ENCODE measurements at places on chromosomes 7 and 10.

DNA sequence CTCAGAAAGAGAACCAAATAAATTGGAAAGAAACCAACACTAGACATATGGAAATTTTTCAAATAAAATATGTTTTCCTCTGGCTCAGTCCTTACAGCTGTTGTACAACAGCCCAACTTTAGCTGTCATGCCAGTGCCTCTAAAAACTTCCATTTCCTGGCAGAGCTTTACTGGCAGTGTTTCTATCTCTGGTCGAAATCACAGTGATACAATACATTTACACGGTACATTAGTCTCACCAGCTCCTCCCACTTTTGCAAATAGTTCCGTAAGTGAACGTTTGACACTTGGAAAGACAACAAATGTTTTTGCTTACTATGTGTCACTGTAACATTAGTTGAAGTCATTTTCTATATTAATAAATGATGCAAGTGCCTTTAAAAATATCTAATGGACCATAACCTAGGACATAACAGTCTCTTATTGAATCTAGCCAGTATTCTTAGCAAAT, 29.8 kb downstream of the BCAP29 start:
- DNase-seq, result no peak

GRCh38 chr7:4707980-4708411, 25.9 kb downstream of the FOXK1 start:
- no peak for DNase-seq

- DNase-seq, result no peak
These were observed 128.4 kb downstream of the NRBF2 start for GRCh38 chr10:63261496-63261895.

GRCh38 chr10:114282526-114282925, 43.5 kb downstream of the VWA2 start:
- DNase-seq, result no peak

DNA sequence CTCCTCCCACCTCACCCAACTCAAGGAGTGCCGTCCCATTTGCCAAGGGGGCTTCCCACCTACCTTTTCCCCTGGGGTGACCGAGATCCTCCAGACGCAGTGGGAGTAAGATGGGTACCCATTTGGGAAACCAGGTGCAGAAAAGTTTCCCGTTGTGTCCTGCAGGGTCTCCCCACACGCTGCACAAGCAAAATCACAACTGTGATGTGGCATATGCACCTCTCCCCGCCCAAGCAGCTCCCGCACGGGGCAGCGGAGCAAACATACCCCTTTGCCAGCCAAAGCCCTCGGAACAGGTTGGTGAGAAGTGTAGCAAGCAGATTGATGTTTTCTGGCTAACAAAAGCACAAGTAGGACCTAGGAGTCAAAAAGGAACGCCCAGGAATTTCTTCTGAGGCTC, 51.5 kb upstream of the OPALIN start:
- no peak for DNase-seq

DNA sequence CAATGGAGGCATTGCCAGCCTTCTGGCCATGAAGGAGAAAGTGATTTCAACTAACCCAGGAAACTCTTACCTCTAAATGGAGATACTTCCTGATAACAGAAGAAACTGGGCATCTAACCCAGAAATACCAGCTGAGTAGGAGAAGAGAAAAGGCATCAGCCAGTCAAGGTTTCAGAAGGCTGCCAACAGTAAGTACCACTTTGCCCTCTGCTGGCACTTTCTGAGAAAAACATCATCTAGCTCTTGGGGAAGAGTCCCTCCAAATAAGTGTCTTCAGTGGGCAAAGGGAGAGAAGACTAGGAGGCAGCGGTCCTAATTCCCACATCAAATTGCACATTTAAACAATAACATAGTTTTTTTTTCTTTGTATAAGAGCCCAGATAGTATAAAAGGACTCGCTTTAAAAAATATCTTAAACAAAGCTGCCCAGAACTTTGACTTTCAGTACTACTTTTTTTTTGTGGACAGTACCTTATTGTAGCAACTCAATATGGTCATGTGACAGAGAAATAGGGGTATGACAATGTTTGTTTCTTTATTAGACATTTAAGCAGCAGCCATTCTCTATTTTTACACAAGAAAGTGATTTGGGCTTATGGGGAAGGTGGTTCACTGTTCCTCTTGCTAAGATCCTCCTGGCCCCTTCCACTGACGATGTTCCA, 157.3 kb downstream of the CTTNBP2 start:
- DNase-seq, result no peak

- no peak for DNase-seq
These were observed 224.8 kb downstream of the BBS9 start for GRCh38 chr7:33354201-33354600.

- DNase-seq, result no peak
These were observed 12.1 kb downstream of the KBTBD2 start for GRCh38 chr7:32879460-32879859.

GRCh38 chr10:96984541-96985131, 152.5 kb downstream of the LCOR start:
- DNase-seq, result no peak

DNA sequence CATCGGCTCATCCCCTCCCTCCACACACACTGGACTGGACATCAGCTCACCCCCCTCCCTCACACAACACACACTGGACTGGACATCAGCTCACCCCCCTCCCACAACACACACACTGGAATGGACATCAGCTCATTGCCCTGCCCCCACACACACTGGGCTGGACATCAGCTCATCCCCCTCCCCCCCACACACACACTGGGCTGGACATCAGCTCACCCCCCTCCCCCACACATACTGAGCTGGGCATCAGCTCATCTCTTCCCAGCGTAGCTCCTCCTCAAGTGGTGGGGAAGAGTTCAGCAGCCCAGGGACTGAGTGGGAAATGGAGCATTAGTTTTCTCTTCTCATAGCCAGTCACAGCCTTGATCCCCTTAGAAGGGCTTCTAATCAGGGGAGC, 58.1 kb upstream of the WDR11 start:
- no peak for DNase-seq

GRCh38 chr10:124243702-124244121, 150.3 kb upstream of the CHST15 start:
- no peak for DNase-seq

- no peak for DNase-seq
These were observed 37.1 kb downstream of the TMEM229A start for GRCh38 chr7:123995617-123996326.

- no peak for DNase-seq
These were observed 1.6 kb upstream of the ARHGAP12 start for GRCh38 chr10:31930023-31930751.

- no peak for DNase-seq
These were observed 765 bp downstream of the WBP1L start for GRCh38 chr10:102744374-102745051.

DNA sequence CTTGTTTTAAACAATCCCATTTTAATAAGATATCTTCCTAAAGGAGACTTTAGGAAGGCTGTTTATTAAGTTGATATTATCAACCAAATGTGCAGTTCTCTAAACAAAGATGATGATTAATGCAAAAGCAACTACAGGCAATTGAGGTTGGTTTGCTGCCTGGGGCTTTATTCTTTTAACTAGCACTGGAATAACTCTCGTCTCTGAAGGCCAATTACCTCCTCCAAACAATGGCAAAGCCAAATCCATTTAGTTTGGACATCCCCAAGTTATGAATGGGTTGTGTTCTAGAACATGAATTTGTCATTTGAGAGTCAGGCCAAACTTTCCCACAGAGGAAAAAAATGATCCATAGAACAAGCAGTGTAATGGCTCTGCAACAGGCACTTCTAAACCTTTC, 114.1 kb downstream of the SLC16A9 start:
- no peak for DNase-seq

DNA sequence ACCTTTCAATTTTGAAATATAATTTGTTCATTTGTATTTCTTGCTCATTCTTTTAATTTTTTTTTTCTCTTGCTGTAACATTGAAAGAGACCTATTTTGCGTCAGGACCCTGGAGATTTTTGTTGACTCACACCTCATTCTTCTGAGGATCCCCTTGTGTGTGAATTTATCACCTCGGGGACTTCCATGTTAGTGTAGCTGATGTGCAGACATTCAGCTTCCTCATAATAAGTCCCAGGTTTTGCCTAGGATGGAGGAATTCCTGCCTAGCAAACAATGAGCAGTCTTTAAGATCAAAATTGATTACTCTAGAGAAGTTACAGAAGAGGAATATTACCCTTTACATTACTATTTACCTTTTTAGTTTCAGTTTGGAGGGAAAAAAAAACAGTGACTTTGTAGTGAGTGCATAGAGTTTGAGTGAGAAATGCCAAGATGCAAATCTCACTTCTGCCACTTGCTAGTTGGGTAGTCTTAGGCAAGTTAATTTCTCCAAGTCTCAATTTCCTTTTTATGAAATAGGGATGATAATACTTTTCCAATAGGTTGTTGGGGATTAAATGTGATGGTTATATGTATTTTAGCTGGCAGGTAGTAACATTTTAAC, 14.3 kb downstream of the TES start:
- DNase-seq, result no peak

DNA sequence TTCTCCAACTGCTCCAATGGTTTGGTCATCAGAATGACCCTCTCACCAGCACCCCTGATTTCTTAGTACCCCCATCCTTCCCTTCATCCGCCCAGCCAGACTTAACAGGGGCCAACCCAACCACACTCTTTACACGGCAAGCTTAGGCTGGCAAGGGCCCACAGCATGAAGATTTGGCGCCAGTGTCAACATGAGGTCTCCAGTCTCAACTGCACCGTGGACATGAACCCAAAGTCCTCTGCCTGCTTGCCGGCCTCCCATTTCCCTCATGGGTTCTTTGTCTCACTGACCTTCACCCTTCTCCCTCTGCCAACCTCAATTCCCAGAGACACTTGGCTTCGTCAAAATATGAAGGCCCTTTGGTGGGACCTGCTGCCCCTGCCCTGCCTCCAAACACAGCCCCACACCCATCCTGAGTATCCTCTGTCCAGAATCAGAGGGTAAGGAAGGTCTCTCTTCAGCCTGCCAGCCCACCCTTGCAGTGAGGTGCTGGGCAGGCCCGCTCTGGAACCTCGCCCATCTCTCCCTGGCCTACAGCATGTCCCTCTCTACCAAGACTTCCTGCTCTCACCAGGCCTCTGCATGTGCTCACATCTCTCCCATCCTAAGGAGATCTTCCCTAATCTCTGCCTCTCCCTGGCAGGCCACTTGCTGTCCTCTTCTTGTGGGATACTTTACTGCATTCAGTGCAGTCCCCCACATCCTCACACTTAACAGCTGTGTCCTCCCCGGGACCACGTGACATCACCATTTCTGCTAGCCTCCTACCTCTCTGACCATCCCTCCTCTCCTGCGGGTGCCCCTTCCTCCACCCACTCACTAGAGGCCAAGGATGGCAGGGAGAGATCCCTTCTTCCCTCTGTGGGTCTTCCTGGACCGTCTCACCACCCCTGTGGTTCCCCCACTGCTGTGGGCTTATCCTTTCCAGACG, 91.7 kb upstream of the ZMIZ1 start:
- DNase-seq, result no peak

DNA sequence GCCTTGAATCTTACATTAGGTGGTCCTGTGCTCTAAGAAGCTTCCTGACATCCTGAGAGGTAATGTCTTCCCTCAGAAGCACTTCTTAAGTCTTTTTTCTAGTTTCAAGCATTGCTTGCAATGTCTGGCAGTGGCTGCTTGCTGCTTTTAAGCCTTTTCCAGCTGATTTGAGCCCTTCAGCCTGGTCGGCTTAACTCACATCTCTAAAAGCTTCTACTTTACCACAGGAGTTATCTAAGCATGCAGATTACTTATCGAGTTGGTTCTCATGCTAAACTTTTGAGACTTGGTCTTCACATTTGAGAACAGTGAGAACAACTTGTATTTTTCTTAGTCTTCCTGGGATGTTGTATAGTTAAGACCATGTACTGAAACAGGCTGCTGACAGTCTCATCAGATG, 3.9 kb downstream of the LRMDA start:
- no peak for DNase-seq

- DNase-seq, result no peak
These were observed 405.0 kb downstream of the DNAJB9 start for GRCh38 chr7:108974641-108975040.

- no peak for DNase-seq
These were observed 31.6 kb downstream of the MGMT start for GRCh38 chr10:129498680-129499079.

GRCh38 chr10:64630534-64630933, 1109.3 kb downstream of the REEP3 start:
- no peak for DNase-seq

DNA sequence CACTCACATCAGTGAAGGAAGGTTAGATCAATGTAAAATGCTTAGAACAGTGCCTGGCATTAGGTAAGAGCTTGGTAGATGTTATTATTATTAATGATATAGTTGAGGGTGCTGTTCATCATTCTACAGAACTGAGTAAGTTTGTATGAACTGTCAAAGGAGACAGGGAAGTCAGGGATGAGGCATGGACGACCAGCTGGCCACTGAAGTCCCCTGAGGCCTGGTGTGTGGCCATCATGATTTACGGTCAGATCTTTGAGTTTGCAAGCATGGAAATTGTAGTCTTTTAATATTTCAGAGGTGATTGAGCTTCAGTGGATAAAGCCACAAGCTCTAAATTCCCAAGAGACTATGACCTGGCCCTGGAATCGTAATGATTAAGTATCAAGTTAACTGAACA, 6.9 kb downstream of the ARMC3 start:
- no peak for DNase-seq

GRCh38 chr7:31413766-31414165, 73.2 kb upstream of the NEUROD6 start:
- DNase-seq, result no peak
